NCI-H526 (cell line): ENCODE measurements at places on chromosomes 1 and 21.

- DNase-seq: no peak
Observed at GRCh38 chr1:164589408-164589807, 30.4 kb downstream of the PBX1 start.

DNA sequence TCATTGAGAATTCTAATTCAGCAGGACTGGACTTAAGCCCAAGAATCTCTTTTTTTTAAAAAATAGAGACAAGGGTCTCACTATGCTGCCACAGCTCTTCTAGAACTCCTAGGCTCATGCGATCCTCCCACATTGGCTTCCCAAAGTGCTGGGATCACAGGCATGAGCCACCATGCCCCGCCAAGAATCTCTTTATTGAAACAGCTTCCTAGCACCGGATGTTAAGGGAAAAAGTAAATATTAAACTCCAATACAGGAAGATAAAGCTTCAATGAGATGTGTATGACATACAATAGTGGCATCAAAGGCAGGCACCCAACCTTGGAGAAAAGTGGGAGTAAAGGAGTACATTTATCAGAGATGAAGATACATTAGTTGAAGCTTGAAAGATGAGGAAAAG lies 25.5 kb downstream of the PUM1 start:
- DNase-seq: no peak

DNA sequence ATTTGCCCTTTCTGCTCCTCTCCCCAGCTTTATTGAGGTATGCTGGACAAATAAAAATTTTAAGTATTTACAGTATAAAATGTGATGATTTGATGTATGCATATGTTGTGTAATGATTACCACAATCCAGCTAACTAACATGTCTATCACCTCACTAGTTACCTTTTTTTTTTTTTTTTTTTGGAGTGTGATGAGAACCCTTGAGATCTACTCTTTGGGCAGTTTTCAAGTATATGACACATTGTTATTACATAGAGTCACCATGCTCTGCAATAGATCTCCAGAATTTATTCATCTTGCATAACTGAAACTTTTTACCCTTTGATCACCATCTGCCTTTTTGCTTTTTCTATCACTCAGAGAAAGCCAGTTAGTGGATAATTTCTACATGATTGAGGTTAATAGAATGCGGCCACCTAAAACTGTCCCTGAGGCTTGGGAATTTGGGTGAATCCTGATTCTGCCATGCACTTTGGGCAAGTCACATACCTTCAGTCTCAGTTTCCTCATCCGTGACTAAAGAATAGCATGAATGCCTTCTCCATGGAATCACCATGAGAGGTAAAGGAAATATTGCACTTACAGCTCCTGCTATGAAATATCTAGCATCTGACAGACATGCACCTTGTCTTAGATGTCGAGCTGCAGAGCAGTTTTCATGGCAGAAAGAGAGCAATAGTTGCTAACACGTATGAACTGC lies 295.2 kb downstream of the DISC1 start:
- no peak for DNase-seq

- DNase-seq: peak; percentile 9
Observed at GRCh38 chr1:117967881-117968280, 38.3 kb downstream of the WDR3 start.

GRCh38 chr1:183241471-183241870 lies 55.4 kb downstream of the LAMC2 start:
- no peak for DNase-seq

GRCh38 chr1:214549604-214550003 lies 1.8 kb downstream of the PTPN14 start:
- DNase-seq: no peak

DNA sequence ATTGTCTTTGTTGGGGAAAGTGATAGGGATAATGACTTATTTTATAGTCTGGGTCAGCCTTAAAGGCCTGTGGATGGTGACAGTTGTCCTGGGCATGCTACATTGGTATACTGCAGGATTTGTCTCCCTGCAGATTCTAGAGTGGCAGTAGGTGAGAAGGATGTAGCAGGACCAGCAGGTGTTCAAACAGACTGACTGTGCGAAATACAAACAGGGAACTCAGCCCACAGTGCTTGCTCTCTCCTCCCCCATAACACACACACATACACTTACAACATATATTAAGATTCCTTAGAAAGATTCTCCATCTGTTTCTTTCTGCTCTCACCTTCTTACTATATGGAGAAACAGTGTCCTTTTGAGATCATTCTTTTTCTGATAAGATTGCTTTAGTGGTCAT lies 6.9 kb downstream of the PDE4B start:
- peak; percentile 23 for DNase-seq

- no peak for DNase-seq
Observed at GRCh38 chr1:221437171-221437570, 304.7 kb downstream of the DUSP10 start.

DNA sequence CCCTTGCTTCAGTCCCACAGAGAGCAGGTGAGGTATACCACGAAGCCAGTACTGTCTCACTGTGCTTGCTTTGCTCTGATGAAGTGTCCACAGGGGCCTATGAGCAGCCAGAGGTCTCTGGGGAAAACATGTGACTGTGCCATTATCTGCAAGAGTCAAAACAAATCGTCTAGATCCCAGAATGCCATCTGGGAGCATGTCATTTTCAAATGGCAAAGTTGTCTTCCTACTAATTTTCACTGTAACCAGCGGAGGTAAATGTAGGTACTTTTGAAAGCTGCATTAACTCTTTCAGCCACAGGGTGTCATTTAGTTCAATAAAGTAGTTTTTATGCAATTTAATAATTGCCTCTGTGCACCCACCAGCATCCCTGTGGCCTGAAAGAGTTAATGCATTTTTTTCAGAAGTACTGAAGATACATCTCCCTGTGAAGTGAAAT lies 173.6 kb upstream of the SGIP1 start:
- DNase-seq: peak; percentile 57

- DNase-seq: no peak
Observed at GRCh38 chr1:20143318-20143717, 4.2 kb downstream of the PLA2G2F start.

DNA sequence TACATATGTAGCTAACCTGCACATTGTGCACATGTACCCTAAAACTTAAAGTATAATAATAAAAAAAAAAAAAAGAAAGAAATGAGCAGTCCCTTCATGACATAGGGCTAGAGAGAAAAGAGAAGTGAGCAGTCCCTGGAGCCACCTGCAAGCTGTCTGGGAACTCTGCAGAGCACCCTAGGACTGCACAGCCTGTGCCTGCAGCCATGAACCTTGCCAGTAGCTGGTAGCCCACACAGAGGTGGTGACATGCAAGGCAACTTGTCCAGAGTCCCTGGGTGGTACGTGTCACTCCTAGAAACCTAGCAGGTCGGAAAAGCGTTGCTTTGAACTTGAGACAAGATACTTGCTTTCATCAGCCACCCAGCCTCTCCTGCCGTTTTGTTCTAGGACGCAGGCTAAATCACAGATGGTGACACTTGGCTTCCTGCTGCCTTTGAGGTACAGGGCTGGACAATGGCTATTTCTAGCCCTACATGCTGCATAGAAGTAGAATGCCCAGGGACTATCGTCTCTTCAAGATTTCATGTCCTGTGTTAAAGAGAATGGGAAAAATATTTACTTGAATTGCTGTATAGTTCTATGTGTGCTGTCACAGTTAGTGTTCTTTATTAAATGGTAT lies 260.9 kb downstream of the LTN1 start:
- DNase-seq: no peak

GRCh38 chr1:9900142-9901043 lies 9.7 kb downstream of the CTNNBIP1 start:
- no peak for DNase-seq

- DNase-seq: no peak
Observed at GRCh38 chr1:82263396-82263795, 462.7 kb downstream of the ADGRL2 start.

- DNase-seq: no peak
Observed at GRCh38 chr1:219414250-219414649, 198.7 kb downstream of the ZC3H11B start.

DNA sequence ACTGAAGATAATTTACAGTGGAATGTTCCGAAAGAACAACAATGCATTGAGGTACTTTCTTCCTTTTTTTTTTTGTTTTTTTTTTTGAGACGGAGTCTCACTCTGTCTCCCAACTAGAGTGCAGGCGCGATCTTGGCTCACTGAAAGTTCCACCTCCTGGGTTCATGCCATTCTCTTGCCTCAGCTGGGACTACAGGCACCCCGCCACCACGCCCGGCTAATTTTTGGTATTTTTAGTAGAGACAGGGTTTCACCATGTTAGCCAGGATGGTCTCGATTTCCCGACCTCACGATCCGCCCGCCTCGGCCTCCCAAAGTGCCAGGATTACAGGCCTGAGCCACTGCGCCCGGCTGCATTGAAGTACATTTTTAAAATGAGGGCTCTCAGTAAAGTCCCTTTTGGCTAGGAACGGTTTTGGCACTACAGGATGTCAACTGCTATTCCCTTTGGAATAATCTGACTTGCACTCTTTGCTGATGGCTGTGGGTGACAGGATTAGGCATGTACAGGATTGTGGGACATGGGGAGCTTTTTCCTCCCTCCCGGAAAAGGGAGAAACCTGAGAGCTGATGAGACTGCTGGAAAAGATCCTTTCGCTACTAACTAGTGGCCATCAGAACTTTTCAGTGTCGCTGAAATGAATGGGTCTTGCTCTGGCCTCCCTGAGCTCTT lies 56.9 kb upstream of the EDEM3 start:
- no peak for DNase-seq

DNA sequence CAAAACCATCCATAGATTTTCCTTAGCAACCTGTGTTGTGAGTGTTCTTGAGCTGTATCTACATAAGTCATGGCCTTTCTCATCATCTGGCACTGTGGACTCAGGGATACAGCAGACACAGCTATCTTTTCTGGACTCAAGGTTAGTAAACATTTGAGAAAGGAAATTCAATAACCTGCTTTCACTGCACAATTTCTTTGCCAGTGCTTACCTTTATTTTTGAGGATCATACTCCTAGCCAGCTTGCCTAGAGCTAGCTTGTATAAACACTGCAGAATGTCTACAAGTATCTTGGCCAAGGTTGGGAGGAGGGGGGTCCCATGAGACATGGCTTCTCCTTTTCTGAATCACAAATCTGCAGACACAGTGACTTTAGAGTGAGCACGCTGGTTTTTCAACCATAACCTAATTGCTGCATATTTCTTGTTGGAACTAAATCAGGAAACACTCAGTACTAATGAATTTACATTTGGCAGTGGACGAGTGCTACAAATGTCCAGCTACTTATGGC lies 27.2 kb downstream of the ADAMTS5 start:
- no peak for DNase-seq

- DNase-seq: no peak
Observed at GRCh38 chr1:29237852-29238619, 1.7 kb downstream of the PTPRU start.

DNA sequence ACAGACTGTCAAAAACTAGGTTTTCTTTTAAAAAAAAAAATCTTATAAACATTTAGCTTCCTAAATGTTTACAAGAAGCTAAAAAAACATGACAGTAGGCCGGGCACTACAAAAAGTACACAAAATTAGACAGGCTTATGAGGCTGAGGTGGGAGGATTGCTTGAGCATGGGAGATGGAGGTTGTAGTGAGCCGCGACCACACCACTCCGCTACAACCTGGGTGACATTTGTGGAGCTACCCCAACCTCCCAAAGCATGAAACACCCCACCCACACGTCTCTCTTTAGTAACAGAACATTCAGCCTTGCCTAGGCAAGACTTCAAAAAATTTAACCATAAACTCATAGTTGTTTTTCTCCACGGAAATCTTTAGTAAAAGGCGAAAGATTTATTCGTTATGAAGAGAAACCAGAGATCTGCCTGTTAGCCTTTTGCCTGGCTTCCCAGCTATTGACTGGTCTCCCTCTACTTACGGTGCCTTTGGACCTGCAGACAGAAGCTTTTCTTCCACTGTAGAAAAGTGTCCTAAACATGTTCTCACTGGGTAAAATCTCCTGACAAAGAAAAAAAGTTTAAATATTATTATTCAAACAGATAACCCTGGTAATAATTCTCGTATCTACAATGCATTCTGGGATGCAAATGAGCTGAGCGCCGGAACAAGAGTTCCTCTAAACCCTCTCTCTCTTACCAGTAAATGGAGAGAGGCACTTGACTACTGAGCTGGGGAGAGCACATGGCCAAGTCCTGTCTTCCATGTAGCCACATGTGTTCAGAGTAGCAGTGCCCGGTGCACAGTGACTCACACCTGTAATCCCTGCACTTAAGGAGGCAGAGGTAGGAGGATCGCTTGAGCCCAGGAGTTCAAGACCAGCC lies 9.2 kb downstream of the RNU5D-1 start:
- DNase-seq: peak; percentile 99

GRCh38 chr1:46612937-46613660 lies 3.5 kb downstream of the MOB3C start:
- no peak for DNase-seq

DNA sequence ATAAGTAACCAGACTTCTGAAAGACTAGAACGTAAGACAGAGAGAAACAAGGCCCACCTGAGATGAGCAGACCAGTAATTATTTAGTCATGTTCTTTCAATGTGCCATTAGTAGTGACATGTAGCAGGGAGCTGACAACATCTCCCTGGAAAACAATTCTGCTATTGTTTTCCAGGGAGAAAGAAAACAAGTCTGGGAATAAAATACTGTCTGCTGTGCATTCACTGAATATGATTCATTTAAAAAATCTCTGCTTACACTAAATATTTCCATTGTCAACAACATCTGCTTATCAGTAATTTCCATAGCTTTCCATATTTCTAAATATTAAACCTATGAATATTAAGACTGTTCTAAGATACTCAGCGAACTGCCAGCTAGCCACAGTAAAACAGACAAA lies 80.0 kb downstream of the VCAM1 start:
- peak; percentile 28 for DNase-seq

DNA sequence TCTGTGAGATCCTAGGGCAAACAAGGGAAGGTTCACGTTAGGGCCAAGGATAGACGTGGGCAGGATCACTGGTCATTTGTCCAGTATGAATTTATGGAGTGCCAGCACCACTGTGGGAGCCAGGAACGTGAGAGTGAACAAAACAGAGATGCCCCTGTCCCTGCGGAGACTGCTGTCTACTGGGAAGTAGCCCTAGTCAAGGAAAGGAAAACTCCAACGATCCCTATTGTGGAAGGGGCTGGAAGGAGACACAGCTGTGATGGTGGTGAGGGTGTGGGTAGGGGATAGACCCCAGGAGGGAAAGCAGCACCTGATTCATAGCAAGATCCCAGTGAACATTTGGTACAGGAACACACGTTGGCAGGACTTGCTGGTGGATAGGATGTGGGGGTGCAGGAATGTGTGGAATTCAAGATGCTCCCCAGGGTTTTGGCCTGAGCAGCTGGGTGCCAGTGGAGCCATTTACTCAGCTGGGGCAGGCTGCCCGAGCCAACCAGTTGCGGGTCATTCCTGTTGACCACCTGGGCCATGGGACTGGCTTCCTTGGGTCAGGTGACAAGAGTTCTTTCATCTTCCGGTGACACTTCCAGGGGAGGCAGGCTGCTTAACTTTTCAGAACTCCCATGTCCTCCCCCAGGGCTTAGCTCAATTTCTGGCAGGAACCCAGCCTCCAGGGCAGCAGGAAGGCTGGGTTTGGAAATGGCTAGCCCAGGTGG lies 1.2 kb upstream of the ATP13A2 start:
- no peak for DNase-seq
